ENCODE measurements at places on chromosomes 7 and 10. TPM values are rescaled to one million over a fixed set of nuclear protein-coding genes. Genes with fewer than 3 reads are reported as not detected.

The TSPAN12 gene
- total RNA-seq = 2.0 TPM

The EIF5AL1 gene
- total RNA-seq = 0.65 TPM

DNA sequence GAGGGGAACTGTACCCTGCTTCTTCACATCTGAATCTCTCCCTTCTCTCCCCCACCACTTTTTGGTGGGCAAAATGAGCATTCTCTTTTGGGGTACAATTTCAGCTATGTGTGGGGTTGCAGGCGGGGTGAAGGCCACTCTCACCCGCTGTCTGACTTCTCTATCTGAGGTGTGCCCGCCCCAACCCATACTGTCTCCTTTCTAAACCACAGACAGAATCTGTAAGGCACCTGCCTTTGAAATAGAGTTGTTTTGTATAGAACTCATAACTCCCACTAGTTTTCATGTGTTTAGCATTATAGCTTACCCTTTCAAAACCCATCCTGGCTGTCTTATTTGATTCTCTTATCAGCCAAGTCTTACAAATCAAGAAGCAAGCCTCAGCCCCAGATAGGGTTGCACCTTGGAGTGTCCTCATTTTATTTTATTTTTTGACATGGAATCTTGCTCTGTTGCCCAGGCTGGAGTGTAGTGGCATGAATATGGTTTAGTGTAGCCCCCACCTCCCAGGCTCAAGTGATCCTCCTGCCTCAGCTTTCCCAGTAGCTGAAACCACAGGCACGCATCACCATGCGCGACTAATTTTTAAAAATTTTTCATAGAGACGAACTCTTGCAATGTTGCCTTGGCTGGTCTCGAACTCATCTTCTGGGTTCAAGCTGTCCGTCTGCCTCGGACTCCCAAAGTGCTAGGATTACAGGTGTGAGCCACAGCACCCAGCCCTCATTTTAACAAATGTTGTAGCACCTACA, 11.9 kb downstream of the TSPAN14 start:
- no peak for DNase-seq
- no peaks in the 10 kb centered on the region for H3K27me3 ChIP-seq
- H3K4me3 ChIP-seq = no peak overlapping the region

DNA sequence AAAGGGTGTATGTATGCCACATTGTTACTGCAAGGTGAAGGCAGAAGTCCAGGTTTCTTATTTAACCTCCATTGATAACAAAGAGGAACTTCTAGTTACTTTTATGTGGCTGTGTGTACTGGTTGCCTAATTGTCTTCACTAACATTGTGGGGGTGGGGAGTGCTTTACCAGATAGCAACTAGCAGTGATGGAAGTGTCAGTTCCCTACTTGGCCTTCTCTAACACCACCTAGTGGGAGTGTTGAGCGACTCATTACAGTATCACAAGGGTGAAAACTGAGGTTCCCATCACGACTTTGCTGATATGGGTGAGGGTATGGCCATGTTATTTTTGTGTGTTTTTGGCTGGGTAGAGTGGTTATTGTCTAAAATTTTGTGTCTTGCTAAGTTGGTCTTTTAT, 274.4 kb downstream of the THSD7A start:
- H3K27me3 ChIP-seq = no peaks in the 10 kb centered on the region
- H3K4me3 ChIP-seq = no peak overlapping the region
- no peaks in the 10 kb centered on the region for H3K4me1 ChIP-seq
- DNase-seq = peak; percentile 21
- no peak overlapping the region for H3K27ac ChIP-seq
- no peaks in the 10 kb centered on the region for H3K36me3 ChIP-seq

DNA sequence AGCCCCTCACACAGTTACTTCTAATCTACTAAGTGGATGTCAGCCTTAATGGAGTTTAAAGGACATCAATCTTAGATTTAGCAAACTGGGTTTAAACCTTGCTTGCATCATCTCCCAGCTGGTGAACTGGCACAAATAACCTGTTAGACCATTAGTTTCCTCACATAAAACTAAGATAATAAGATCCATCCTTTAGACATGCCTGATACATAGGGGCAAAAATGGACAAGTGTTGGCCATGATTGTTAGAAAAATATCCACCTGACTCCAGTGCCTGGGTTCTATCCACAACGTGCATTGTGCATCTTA, 439.1 kb downstream of the TNS3 start:
- peak overlapping the region; percentile 25 for H3K27ac ChIP-seq
- peak overlapping the region; percentile 10 for H3K4me3 ChIP-seq
- H3K27me3 ChIP-seq = no peaks in the 10 kb centered on the region
- DNase-seq = no peak
- no peaks in the 10 kb centered on the region for H3K36me3 ChIP-seq
- H3K4me1 ChIP-seq = peaks cover 30% of the 10 kb centered on the region

DNA sequence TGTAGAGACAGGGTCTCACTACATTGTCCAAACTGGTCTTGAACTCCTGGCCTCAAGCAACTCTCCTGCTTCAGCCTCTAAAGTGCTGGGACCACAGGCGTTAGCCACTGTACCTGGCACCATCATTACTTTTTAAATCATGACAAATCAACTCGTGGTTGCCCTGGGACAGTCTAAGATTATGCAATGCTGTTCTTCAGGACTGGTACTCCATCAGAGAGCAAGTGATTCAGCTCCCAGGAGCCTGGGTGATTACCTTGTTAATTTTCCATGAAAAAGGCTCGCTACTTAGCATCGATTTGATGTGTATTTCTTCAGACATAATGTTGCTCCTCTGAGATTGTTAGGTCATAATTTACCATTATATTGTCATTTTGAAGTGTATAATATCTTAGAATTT, 158.9 kb upstream of the STEAP4 start:
- no peaks in the 10 kb centered on the region for H3K36me3 ChIP-seq
- H3K27ac ChIP-seq = no peak overlapping the region
- no peaks in the 10 kb centered on the region for H3K27me3 ChIP-seq
- H3K4me3 ChIP-seq = no peak overlapping the region
- no peaks in the 10 kb centered on the region for H3K4me1 ChIP-seq

- no peak overlapping the region for H3K4me3 ChIP-seq
- no peak for DNase-seq
- H3K27ac ChIP-seq = no peak overlapping the region
- H3K36me3 ChIP-seq = no peaks in the 10 kb centered on the region
- peaks cover 10% of the 10 kb centered on the region for H3K4me1 ChIP-seq
Measured at GRCh38 chr7:25786936-25787335, 365.1 kb upstream of the NFE2L3 start.
